Skin of body (tissue), 3 donors: ENCODE measurements at places on chromosomes 3 and 15. TPM values are rescaled to one million over a fixed set of nuclear protein-coding genes. Genes with fewer than 3 reads are reported as not detected.
A peak's percentile ranks its signal among the peaks of the same experiment; 100 is the strongest.

Gene FBXO45
- 15.0 TPM for total RNA-seq

Gene NR1I2
- total RNA-seq, result 0.10 TPM

Gene HACD3
- total RNA-seq, result 55.4 TPM

Gene DNAJA4
- total RNA-seq, result 26.8 TPM

Gene ZNF197
- total RNA-seq, result 22.1 TPM

Gene CACNA2D2
- 1.4 TPM for total RNA-seq

Gene SPINK8
- not detected for total RNA-seq

Gene SLC9C1
- total RNA-seq, result 0.89 TPM

Gene UBA7
- total RNA-seq, result 16.3 TPM

DNA sequence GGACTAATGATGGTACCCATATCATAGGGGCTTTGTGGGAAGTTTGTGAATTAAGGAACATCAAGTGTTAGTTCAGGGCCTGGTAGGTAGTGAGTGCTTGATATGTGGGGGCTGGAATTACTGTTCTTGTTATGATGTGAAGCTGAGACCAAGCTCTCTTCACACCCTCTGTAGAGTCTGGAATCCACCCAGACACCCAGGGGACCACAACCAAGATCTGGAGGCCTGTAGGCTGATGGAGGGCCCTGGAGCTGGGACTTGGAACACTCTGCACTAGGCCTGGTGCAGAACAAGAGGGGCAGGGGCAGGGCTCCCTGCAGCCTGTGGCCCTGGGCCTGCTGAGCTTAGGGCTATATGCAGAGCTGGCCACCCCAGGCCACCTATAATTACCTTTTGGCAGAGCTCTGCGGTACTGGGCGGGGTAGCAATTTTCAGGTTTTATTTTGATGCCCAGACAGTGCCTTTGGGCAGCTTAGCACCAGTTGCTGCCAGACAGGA, 13.1 kb upstream of the PRKCD start:
- DNase-seq, result no peak

DNA sequence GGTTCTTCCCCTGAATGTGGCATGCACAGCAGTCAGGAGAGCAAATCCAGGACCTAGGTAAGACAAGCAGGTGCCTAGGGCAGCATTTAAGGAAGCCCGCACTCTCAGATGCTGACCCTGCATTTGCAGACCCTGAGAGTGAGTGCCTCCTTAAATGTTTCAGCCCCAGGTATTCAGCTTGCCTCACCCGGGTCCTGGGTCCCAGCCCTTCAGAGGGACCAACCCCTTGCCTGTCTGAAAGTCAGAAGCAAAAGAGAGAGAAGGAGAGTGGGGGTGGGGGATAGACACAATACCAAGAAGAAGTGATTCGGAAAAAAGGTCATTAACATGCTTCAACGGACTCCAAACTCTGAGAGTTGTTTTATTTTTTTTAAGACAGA, 75.0 kb downstream of the MEGF11 start:
- DNase-seq, result no peak

- DNase-seq, result no peak
These were observed 188.5 kb downstream of the ZNF621 start for GRCh38 chr3:40713306-40713705.

DNA sequence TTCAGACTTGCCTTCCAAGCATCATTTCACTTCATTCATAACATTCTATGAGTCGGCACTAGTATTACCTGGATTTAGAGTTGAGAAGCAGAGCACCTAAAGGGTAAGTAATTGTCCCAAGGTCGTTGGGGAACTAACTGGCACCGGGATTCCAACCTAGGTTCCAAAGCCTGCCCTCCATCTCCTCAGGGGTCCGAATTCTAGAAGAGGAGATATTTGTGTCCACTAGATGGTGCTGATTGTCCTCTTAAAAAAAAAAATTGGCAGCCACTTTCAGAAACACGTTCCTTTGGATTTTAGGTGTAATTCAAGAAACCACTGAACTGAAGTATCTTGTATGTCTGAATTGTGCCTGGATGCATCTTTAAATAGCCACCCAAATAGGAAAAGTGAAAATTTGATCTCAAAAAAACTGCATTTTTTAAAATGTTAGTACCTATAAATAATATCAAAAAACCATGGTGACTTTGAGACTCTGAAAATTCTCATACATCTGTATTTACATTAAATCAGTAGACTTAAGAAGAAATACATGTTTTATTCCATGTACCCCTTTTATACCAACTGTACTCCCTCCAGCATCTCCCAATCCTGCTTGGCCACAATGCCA, 3.9 kb upstream of the FSIP1 start:
- DNase-seq, result peak; percentile 10

DNA sequence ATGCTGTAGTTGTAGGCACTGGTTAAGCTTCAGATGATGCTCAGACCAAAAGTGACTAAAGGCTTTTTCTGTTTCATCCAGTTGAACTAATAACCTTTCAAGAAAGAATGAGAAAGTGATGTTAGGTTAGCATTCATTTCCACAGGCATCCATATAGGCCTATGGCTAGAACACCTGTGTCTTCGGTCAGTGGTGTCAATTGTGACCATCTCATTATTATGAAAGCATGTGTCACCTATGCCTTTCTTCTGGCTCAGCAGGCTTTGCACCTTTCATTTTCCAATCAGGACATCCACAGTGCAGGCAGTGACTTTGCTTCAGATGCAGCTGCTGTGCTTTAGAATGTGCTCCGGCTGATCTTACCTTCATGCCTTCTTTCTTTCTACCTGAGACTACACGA, 57.9 kb downstream of the B3GNT5 start:
- no peak for DNase-seq

- DNase-seq, result no peak
These were observed 6.3 kb downstream of the RBM15B start for GRCh38 chr3:51397392-51397791.

- no peak for DNase-seq
These were observed 40.1 kb upstream of the PARP14 start for GRCh38 chr3:122640437-122640999.

DNA sequence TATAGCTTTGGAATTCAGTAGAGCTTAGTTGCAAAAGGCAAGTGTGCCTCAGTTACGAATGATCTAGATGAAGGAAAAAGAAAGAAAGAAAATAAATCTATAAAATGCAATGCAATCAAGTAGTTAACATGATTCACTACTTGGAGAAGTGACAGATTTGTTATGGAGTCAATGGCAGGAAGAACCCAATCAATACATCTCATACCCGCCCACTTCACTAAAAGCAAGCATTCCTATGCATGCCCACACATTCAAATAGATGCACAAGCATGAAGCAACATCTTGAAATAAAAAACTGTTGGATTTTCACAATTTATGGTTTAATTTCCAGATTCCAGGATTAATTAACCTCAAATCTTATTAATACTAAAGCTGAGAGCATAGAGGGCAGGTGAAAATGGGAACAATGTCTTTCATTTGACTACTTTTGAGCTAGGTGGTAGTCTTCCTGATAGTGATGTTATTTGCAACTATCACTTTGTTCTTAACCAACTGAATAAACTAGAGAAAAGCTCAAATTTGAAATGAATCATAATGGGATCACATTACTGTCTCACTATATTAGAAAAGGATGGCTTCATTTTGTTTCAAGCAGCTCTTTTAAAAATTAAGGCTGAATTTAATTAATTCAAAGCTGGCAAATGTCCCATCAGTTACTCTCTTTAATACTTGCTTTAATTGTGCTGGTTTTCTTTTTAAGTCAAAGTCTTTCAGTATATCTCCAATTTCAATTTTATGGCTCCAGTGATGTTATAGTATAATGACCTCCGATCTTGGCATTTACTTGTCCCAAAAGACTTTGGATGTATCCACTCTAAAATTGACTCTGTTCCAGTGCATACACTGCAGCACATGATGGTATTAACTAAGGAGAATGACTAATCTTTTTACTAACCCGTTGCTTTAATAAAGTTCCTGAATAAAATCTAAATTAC, 46.7 kb upstream of the CCDC50 start:
- DNase-seq, result no peak

- no peak for DNase-seq
These were observed 76.6 kb downstream of the WWTR1 start for GRCh38 chr3:149581248-149581647.

- no peak for DNase-seq
These were observed 612 bp upstream of the TBL1XR1 start for GRCh38 chr3:177197727-177198460.

GRCh38 chr15:99632521-99632920, 66.7 kb downstream of the MEF2A start:
- no peak for DNase-seq

DNA sequence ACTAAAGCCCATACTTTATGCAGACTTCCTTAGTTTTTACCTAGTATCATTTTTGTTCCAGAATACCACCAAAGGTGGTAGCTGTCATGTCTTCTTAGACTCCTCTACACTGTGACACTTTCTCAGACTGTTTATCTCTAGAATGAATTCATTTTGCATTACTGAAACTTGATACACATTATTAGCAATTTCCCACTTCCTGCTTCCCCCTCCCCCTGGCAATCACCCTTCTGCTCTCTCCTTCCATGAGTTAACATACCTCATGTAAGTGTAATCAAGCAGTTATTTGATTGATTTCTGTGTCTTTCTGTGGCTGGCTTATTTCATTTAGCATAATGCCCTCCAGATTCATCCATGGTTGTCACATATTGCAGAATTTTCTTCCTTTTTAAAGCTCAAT, 204.9 kb downstream of the STAG1 start:
- DNase-seq, result no peak

DNA sequence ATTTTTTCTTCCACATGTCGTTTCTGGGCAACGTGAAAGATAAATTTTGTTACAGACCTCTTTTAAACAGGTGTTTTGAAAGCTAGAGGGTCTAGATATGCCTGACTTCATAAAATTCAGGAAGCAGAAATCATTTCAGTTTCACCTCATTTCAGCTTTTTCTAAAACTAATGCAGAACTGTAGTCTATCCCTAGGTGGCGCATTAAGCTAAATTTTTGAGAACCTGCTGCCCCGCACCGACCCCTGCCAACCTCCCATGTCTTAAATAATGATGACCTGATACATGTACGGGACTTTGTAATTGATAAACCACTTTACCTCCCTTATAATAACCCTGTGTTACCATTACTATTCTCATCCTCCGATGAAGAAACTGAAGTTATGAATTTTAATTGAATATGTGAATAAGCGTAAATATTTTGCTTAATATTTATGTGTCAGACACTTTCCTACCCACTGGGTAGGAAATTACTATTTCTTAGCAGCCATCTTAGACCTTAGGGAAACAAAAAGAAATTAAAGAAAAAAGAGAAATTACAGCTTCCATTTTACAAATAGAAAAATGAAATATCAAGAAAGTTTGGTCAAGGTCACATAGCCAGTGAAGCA, 78.7 kb upstream of the GCNT3 start:
- DNase-seq, result no peak

DNA sequence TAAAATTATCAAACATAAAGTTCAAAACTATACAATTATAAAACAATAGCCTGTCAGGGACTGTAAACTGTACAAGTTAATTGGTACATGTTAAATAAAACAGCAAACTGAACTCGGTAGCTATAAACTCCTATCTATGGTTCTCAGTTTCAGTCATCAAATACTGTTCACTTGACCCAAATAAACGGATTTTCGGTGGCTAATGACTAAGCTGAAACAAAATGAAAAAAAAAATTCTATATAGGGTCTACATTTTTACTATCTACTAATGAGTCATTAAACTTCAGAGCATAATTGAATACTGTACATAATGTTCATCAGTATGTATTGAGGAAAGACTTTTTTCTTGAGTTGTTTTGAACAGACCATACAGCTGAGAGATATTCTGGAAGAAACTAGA, 6.6 kb downstream of the PROK2 start:
- no peak for DNase-seq

DNA sequence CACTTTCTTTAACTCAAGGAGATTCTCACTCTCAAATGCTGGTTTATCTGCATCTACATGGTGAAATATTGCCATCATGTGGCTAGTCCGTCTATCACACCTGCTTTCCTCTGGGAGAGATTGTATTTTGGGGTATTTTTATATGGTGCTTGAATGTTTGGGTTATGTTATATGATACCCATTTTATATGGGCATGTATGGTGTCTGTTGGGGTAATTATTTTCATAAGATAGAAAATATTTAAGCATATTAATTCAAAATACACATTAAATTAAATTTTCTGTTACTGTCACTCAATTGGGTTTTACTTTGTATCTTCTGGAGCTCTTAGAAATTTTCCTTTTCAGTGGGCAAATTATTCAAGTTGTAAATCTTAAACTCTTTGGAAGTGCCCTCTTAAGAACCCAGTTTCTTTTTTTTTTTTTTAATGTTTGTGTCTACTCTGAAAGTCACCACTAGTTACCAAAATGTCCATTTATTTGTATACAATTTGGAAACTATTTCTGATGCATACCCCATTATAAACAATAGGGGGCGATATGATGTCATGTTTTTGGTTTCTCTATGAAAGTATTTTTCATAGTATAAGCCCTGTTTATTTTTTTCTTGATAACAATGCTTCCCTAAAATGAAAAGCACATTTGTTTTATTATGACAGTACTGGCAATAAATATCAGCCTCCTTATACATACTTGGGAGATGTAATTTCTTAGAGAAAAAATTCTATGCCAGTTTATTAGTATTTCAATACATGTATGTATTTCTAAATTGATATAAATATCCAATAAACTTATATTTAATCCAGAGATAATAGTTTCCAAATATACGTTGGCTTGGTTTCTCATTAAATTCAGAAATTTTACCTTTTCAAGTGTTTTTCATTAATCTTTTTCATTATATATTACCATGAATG, 36.1 kb upstream of the PLSCR5 start:
- peak; percentile 26 for DNase-seq

GRCh38 chr3:84961011-84961410, 2.2 kb downstream of the CADM2 start:
- DNase-seq, result no peak

GRCh38 chr15:97881346-97881965, 79.0 kb upstream of the ARRDC4 start:
- no peak for DNase-seq

GRCh38 chr3:32818970-32819511, 1.2 kb downstream of the TRIM71 start:
- DNase-seq, result no peak

- DNase-seq, result no peak
These were observed 54.0 kb downstream of the FAM43A start for GRCh38 chr3:194739498-194740284.

DNA sequence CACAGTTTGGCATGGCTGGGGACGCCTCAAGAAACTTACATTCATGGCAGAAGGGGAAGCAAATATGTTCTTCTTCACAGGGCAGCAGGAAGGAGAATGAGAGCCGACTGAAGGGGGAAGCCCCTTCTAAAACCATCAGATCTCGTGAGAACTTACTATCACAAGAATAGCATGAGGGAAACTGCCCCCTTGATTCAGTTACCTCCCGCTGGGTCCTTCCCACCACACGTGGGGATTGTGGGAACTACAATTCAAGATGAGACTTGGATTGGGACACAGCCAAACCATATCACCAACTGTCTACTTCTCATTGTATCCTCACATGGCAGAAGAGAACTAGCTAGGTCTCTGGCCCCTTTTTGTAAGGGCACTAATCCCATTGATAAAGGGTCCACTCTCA, 30.5 kb downstream of the CCDC32 start:
- no peak for DNase-seq
